ENCODE measurements at places on chromosomes 7 and 10.

DNA sequence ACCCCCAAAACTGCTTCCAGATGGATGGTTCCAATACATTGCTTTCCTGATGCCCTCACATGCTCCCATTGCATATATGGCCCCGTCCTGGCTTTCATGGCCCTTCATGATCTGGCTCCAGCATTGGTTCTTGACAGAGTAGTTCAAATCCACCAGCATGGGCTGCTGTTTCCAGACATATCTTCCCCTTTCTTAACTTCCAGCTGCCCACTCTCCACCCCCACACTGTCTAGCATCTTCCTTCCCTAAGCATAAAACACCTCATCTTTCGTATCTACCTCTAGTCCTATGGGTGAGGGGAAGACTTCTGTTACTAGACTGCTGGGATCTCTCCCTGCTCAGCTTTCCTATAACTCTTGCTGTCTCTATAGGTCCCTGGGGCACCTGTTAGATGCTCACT, 13.2 kb upstream of the GOLGA7B start:
- DNase-seq: no peak

GRCh38 chr10:123081896-123082295, 53.9 kb upstream of the HMX3 start:
- DNase-seq: no peak

DNA sequence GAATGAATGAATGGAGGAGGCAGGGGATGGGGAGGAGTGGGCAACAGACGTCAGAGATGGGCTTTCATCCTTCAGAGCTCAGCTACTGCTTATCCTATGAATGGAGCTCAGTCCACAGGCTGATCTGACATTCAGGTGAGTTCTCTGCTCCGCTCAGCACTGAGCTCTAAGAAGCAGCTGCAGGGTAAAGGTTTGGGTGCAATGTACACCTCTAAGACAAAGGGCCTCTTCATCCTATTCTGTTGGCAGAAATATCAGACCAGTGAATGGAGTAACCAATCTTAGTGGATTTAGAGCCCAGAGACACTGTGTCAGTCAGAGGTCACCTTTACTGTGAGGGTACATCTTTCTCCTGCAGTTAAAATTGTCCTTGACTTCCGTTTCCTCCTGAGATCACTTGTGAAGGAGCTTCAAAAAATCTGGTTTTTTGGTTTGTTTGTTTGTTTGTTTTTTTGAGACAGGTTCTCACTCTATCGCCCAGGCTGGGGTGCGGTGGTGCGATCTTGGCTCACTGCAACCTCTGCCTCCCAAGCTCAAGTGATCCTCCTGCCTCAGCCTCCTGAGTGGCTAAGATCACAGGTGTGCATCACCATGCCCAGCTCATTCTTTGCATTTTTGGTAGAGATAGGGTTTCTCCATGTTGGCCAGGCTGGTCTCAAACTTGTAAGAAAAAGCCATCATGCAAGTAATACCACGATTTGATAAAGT, 5.1 kb upstream of the CCZ1B start:
- DNase-seq: no peak

- DNase-seq: no peak
Observed at GRCh38 chr7:154304740-154305700, 252.8 kb downstream of the DPP6 start.

DNA sequence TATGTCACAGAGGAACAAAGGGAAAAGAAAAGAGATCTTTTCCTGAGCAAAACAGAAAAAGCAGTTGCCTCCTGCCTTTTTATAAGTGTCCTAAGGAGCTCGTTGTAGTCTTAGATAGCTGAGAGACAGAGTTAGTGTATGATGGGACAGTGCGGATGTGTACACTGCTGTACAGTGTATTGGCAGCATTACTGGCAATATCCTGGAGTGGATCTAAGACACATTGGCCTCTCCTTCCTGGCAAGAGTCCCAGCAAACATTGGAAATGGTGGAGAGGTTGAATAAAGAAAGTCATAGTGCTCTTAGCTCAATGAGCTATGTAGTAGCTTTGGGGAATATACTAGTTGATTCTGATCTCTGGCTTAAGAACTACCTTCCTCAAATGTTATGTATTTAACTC, 22.7 kb downstream of the GARS1 start:
- DNase-seq: no peak

- DNase-seq: no peak
Observed at GRCh38 chr10:96656198-96656577, 64.1 kb downstream of the PIK3AP1 start.

DNA sequence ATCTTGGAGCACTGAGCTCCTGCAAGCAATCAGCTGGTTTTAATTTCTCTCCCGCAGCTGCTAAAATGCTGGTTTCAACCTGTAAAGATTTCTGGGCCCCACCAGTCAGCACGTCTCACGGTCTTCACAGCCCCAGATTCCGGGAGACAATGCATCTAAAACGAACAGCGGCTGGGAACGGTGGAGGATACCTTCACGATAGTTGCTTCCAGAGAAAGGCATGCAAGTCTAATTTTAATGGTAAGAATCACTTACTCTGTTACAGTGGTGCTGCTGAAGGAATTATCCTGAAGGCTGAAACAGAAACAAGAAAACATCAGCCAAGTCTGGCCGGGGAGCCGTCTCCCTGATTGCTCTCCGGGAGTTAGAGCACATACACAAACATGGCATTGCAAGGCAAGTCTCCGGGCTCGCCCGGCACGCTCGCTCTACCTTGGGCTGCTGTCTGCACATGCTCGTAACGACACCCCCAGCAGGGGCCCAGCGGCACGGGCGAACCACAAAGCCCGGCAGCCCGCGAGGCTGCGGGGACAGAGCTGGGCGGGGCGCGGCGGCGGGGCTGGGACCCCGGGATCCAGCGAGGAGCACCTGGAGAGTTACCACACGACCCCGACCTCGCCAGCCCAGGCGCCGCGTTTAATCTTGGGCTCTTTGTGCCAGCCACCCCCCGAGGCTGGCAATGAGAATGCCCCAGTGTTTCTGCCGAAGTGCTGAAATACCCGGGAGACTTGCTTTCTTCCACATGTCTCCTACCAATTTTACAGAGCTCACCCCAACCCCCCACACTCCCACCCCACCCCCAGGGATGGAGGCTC, at the start of gene FAM13C:
TSS of gene FAM13C (minus strand) at position 406 of the 815 bp plus-strand sequence. CDS start at position 317, 89 bp downstream.
- peak; percentile 78 for DNase-seq

GRCh38 chr10:81179324-81179723, 641.6 kb downstream of the SH2D4B start:
- no peak for DNase-seq

GRCh38 chr10:60098677-60099601, 192.6 kb upstream of the CCDC6 start:
- peak; percentile 21 for DNase-seq

GRCh38 chr10:30687698-30688213, 58.2 kb upstream of the LYZL2 start:
- peak; percentile 96 for DNase-seq

- no peak for DNase-seq
Observed at GRCh38 chr10:48197236-48197899, 77.1 kb downstream of the FRMPD2 start.

DNA sequence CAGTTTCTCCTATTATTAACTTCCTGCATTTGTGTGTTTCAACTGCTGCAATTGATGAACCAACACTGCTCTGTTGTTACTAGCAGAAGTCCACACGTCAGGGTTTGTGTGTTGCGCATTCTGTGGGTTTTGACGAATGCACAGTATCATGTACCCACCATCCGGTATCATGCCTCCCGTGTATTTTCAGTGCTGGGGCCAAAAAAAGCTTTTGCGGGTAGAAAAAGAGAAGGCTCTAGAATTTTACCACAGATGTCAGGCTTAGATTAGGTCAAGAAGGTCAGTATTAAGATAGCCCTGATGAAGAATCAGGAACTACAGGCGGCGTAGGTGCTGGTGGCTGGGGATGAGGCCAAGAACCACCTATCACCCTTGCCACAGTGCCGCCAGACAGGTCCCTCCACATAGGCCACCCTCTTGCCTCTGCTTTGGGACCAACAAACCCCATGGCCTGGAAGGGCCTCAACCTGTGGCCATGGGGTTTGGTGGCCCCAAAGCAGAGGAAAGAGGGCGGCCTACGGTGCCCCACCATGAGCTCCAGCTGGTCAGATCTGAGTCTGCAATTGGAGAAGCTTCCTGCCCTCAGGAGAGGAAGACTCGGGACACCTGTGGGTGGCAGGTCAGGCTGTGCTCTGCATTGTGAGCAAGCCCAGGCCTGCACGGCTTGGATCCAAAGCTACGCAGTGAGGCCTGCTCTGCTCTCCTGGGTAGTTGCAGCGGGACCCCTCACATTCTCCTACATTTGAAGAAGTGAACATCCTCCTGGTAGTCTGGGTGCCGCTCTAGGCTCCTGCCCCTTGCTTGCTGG, 71.9 kb downstream of the MKI67 start:
- DNase-seq: no peak

GRCh38 chr10:121531076-121531829, 67.0 kb downstream of the FGFR2 start:
- DNase-seq: no peak

DNA sequence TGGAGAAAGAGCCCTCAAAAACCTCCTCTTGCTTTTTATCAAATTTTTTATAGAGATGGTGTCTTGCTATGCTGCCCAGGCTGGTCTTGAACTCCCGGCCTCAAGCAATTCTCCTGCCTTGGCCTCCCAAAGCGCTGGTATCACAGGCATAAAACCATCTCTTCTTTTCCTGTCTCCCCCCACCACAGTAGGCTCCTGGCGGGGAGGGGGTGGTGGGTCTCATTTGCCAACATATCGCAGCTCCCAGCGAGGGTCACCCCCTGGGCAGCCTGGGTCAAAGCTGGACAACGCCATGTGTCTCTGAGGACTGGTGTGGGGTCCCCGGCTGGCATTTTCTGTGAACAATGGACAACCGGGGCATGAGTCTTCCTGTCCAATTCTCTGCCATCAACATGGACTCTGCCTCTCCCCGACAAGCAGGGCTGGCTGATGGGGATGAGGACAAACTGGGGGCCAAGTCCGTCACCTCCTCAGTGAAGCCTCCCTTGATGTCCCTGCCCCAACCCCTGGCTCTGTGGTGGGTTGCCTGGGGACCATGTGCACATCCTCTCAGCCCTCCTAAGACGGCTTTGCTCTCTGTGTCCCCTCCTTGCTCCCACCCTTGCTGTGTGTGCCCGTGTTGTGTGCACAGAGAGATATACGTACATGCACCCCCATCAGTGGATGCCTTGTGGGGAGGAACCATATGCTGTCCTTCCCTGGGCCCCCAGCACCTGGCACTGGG, 86.4 kb upstream of the GNA12 start:
- DNase-seq: no peak

- DNase-seq: no peak
Observed at GRCh38 chr10:3803927-3804741, 19.1 kb upstream of the KLF6 start.

- no peak for DNase-seq
Observed at GRCh38 chr7:116037401-116037800, 6.8 kb upstream of the TFEC start.

DNA sequence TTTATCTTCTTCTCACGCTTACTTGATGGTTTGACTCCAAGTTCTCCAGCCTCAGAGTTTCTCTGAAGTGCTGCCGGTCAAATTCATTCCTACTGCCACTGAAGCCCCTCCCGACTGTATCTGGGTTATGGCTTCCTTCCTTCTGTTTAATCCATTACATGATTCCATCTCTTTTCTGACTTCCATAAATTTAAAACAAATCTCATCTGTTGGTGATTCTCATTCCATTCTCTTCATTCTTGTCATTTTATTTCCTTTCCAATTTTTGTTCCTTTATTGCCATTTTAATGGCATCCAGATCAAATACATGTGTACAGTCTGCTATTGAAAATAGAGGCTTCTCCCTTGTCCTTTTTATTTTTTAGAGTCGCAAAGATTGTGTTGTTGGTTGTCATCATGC, 25.4 kb upstream of the HIBADH start:
- DNase-seq: no peak

DNA sequence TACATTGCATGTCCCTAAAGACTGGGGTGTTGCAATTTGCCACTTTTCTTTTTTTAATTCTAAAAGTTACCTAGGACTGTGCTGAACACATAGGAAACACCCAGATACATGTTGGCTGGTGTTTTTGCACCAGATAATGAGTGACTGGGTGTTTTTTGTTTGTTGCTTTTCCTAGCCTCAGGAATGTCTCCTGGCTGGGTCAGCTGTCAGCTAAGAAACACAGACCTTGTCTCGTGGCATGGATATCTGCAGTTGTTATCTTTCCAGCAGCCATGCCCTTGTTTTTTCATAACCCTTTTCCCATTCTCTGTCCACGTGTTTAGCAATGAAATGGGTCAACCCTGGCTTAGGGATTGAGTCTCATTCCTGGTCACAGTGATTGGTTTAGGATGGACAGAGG, 433.9 kb upstream of the ZMIZ1 start:
- no peak for DNase-seq

GRCh38 chr7:27095050-27095896, 527 bp downstream of the HOXA1 start:
- DNase-seq: no peak

DNA sequence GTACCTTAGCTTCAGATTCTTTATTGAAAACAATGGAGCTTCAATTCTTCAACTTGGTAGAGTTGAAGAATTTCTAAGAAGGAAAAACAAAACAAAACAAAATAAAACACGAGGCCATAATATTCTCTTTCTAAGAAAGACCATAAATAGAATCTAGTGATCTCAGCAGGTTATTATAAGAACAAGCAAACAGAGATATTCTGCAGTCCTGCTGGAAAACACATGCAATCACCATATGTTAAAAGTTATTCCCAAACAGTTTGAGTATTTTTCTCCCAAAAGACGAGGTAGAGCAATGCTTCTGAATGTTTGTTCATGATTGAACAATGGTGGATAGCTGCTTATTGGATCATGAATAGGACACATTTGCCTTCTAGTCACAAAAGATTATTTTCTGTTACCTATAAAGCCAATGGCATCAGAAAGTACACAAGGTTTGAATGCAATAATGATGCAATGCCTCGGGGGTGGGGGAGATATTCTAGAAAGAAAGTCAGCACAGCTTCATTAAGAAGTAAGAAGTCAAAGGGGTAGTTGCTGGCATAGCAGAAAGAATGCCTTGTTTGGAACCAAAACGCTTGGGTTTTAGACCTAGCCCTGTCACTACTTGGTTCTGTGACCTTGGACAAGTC, 59.3 kb downstream of the CREB3L2 start:
- DNase-seq: no peak

GRCh38 chr7:81399471-81399870, 370.4 kb downstream of the HGF start:
- no peak for DNase-seq

- peak; percentile 82 for DNase-seq
Observed at GRCh38 chr10:62817766-62818425, 1.7 kb upstream of the EGR2 start.

DNA sequence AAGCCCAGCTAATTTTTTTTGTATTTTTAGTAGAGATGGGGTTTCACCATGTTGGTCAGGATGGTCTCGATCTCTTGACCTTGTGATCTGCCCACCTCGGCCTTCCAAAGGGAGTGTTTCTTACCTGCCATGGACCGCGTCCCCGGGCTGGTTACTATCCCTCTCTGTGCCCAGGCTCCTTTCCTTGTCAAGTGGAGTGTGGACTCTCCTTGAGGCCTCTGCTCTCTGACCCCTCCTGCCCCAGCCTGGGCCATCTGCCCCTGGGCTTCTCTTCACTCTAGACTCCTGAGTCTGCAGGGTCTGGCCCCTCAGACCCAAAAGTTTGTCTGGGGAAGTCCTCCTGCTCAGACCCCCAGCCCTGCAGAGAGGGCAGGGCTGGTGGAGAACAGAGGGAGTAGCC, 20.7 kb downstream of the NEURL1 start:
- no peak for DNase-seq

GRCh38 chr7:143042159-143042789, 9.9 kb upstream of the OR6V1 start:
- DNase-seq: no peak

GRCh38 chr10:93947055-93947454, 46.7 kb upstream of the PLCE1 start:
- DNase-seq: no peak

GRCh38 chr7:119733127-119733879, 539.7 kb upstream of the KCND2 start:
- DNase-seq: no peak

GRCh38 chr10:109819807-109820206, 103.5 kb downstream of the XPNPEP1 start:
- no peak for DNase-seq

Measured in glutamatergic neuron (in vitro differentiated cells).